ENCODE measurements at places on chromosomes 6 and 20.

GRCh38 chr6:76441875-76442274 lies 369.4 kb upstream of the IMPG1 start:
- DNase-seq: no peak

- DNase-seq: no peak
These were observed 252.4 kb downstream of the HDGFL1 start for GRCh38 chr6:22821664-22822320.

DNA sequence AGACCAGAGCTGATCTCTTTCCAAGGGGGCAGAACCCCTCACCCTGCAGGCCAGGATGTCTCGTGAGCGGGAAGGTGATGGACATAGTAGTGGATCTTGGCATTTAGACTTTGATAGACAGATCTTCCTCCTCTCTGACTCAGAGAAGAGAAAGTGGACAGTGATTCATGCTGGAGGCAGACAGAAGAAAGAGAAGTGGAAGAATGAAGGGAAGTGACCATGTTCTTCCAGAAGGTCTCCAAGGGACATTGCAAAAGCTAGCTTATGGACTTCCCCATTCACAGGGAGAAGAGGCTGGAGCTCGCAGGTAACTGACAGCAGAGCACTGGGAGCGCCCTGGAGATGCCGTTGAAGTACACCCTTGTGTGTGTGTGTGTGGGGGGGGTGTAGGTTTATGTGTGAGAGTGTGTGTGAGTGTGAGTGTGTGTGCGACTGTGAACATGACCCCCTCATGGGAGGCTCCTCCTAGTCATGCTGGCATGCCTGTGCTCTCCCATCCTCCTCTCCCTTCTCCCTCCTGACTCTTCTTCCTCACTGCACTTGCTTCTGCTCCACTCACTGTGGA lies 8.0 kb upstream of the RAET1L start:
- DNase-seq: peak; percentile 40

- DNase-seq: no peak
These were observed 863.4 kb downstream of the DHX35 start for GRCh38 chr20:39825524-39825923.

GRCh38 chr6:144115219-144115618 lies 19.8 kb upstream of the SF3B5 start:
- no peak for DNase-seq

- DNase-seq: no peak
These were observed 155.3 kb upstream of the ZNF217 start for GRCh38 chr20:53748821-53749421.

GRCh38 chr6:133889557-133890403 lies 867 bp downstream of the TCF21 start:
- DNase-seq: peak; percentile 79

DNA sequence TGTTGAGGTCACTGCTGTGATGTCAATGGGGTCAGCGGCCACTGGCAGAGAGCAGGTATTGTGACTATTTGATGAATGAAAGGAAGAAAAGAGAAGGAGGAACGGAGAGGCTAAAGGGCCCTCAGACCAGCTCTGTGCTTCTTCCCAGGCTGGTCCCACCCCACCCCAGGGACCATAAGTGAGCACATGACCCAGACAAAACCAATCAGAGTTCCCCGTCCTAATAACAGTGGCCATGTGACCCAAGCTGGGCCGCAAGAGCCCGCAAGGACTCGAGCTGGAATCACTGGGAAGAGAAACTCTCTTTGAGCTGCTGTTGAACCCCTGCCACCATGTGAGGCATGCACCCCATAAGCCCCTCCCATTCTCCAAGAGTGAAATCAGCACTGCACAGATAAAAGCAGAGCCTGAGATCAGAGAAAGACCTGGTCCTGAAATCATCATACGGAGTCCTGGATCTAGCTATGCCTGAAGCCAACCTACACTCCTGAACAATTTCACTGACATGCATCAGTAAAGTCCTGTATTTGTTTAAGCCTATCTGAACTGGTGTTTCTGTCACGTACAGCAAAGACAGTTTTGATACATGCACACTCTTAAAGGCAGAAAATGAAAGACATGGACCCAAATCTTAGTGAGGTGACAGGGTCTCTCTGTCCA lies 90.2 kb downstream of the PREX1 start:
- no peak for DNase-seq

- no peak for DNase-seq
These were observed 23.3 kb downstream of the NAPB start for GRCh38 chr20:23397961-23398360.

GRCh38 chr6:159045801-159046200 lies 1.0 kb upstream of the TAGAP start:
- DNase-seq: no peak

GRCh38 chr6:29989211-29989610 lies 46.9 kb downstream of the HLA-A start:
- no peak for DNase-seq

DNA sequence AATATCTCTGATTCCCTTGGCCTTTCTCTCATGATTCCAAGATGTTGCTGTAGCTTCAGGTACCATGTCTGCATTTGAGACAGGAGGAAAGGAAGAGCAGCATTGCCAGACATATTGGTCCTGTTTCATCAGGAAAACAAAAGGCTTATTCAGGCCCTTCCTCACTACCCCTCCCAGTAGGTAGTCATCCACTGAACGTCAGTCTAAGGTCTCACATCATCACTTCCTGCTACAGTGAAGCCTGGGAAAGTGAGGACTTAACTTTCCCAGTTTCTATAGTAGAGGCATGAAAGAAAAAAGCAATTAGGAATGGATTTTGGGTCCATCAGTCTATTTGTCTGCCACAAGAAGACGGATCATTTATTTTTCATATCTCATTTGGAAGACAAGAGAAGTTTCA lies 85.7 kb upstream of the SOX4 start:
- no peak for DNase-seq

GRCh38 chr6:21331235-21331634 lies 262.3 kb upstream of the SOX4 start:
- DNase-seq: no peak

- DNase-seq: no peak
These were observed 293.8 kb downstream of the RFPL4B start for GRCh38 chr6:112640891-112641290.

- no peak for DNase-seq
These were observed 60.5 kb downstream of the DOP1A start for GRCh38 chr6:83127976-83128375.

- DNase-seq: no peak
These were observed 42.4 kb downstream of the TNFRSF21 start for GRCh38 chr6:47267301-47267700.

GRCh38 chr20:33165416-33166055 lies 2.4 kb upstream of the BPIFA2 start:
- DNase-seq: no peak

DNA sequence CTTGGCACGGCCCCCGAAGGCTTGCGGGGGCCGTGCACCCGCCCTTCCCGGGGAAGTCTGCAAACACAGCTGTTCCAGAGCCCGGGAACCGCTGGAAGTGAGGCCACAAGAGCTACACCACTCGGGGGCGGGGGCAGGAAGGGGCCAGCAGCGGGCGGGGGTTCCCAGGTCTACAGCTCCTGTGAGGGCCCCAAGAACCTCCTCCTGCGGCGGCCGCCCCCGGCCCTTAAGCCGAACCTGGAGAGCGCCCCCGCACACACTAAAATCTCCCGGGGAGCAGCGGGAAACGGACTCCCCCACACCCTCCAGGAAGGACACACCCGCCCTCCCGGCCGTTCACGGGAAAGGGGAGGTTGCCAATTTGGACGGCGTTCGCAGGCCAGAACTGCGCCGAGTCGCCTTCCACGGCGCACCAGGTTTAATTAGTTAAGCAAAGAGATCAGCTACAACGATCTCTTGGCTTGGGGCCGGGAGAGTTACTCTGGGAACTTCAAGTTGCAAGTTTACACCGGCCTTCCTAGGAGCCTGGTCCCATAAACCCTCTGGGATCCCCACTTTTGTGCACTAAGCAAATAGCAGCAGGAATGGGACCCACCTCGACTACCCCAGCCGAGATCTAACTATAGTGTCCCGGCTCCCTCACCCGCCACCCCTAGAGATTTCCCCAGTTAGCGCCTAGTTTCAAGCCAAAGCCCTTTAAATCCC lies 1.7 kb downstream of the JAG1 start:
- DNase-seq: no peak

DNA sequence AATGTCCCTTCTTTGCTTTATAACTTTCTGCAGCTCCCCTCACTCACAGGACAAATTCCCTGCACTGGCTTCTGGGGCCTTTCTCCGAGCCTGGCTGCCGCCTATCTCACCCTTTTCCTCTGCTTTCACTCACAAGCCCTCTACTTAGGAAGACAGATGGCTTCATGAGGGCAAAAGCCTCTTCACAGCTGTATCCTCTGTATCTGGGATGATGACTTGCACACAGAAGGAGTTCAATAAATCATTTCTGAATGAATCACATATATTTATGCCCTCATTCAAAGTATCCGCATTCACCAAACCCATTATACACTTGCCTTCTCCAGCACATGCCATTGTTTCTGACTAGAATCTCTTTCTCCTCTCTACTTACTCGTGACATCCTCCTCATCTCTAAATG lies 159.0 kb upstream of the RIPOR2 start:
- DNase-seq: no peak

DNA sequence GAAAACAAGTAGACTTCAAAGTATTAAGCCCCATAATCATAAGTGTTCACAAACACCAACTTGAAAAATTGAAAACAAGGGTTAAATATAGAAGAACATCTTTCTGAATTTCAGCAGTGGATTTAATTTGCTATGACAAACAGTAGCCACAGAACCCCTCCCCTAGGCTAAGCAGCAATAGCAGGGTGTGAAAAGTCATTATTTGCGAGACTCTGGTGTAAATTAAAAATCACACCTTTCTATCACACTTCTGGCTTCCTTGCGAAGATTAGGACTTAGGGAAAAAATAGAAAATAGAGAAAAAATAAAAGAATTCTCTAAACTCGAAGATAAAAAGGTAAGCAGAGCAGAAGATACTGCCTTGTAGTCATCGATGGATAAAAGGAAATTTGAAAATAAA lies 6.1 kb downstream of the SAMD3 start:
- no peak for DNase-seq

DNA sequence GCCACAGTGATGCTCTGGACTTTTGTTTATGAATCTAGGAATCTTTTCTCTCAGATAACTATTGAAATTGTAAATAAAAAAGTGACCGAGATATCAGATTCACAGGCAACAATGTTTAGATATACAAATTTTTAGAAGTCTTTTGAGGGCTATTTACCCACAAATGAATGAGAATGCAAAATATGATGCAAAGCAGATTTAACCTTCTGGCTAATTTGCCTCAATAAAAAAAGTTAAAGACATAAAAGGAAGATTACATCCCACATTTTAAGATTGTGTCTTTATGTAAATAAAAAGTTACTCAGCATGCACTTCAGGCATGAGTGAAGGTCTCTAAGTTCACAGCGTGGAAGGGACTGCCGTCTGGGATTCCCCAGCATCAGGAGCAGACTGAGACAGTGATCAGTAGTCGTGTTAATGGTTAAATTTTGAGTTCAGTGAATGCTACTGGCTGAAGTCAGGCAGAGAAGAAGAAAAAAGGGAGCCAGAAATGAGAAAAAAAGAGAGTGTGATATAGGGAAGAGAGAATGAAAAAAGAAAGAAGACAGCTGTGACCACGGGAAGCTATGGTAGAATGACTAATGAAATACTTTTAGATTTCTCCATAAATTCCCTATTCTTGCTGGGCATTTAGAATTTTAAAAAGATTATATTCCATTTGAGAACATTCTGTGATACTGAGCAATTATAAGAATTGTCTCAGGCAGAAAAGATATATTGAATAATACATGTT lies 93.6 kb downstream of the MYB start:
- no peak for DNase-seq

GRCh38 chr6:3885262-3886036 lies 36.3 kb downstream of the FAM50B start:
- DNase-seq: no peak

- no peak for DNase-seq
These were observed 3.7 kb downstream of the OGFR start for GRCh38 chr20:62808211-62808865.

DNA sequence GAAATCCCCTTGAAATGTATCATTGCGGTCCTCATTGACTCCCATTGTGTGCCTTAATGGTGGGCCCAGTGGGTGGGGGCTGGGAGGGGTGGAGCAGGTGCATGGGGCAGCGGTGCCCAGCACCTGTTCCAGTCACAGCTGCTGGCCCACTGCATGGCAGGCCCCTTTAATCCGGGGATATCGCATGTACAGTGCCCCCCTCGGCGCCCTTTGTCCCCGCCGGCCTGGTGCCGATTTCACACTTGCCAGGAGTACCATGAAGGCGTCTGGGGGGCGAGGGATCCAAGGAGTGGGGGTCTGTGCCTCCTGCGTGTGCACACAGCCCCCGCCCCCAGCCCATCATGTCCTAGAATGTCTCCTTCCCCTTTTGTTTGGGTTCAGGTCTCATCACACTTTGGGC lies 2.8 kb downstream of the SNAI1 start:
- no peak for DNase-seq

DNA sequence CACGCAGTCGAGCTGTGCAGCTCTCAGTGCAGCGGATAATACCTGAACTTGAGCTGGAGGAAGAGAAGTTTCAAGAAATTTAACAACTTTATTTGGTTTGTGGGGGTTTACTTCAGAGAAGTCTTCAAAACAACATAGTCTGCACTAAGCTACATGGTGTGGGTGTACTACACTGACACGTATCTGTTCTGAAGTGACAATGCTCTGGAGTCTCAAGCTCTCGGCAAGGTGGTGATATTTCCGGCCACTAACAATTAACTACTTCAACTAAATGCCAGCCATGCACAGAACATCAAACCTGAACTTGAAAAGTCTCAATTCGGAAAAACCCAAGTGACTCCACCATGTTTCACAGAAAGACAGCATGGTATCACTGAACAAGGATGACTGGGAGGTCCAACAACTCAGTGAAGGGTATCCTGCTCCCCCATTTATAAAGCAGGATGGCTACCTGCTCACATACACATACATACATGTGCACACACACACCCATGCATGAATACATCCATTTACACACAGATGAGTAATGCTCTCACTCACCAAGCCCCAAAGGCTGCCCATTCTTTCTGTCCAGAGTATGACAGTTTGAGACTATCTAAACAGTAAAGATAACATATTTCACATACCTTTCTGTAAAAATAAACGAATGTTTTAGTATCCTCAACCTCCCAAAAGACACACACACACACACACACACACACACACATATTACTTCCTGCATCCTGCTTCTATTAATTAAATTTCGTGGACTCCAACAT lies 15.4 kb upstream of the ANKRD60 start:
- DNase-seq: no peak

DNA sequence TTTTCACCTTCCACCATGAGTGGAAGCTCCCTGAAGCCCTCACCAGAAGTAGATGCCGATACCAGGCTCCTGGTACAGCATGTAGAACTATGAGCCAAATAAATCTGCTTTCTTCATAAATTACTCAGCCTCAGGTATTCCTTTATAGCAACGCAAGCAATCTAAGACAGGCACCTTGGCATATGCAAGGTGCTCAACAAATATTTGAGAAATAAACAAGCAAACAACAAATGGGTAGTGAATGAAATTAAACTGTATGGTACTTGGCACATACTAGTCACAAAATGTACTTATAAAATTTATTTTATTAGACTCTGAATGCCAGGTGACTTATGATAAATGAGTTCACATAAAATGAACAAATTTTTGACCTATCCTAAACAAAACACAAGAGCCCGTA lies 220.3 kb downstream of the MAFB start:
- no peak for DNase-seq

- DNase-seq: no peak
These were observed 165.4 kb downstream of the TAF4 start for GRCh38 chr20:61900011-61900944.

GRCh38 chr6:97819710-97820109 lies 536.7 kb upstream of the MMS22L start:
- DNase-seq: no peak
